Inflammatory macrophage treated with lipopolysaccharide for 1 hour (primary cell): ENCODE measurements at places on chromosomes 6 and 20.
A peak's percentile ranks its signal among the peaks of the same experiment; 100 is the strongest.

DNA sequence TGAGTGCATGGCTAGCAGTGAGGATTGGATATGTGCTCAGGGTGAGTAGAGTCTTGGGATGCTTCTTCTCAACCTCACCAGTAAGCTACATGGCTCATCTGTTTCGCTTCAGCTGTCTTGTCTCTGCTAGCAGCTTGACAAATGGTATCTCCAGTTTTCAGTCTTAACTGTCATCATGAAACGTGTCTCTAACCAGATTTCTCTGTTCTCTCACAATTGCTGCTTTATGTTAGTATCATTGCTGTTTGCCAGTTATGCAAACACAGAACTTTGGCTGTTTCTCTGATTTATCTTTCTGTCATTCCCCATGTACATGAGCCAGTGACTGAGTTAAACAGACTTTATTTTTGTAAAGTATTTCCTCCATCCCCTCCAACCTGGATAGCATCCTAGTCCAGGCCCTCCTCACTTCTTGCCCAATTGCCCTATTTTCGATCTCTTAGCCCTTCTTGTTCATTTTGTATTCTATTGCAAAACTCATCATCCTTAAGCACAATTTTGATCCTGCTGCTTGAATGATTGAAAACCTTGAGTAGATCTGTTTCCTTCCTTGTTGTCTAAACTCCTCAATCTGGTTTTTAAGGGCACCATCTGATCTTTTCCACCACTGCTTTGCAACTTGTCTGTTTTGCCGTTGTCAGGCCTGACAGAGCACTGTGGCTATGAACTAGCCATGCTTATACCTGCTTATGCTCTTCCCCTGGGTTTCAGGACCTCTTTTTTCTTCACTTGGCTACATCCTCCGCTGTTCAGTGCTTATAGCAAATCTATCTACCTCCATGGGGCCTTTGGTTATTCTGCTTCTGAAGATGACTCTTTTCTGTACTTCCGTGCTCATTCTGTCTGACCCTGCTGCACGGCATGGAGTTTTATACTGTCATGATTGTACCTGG lies 37.7 kb upstream of the ADIG start:
- DNase-seq = no peak

DNA sequence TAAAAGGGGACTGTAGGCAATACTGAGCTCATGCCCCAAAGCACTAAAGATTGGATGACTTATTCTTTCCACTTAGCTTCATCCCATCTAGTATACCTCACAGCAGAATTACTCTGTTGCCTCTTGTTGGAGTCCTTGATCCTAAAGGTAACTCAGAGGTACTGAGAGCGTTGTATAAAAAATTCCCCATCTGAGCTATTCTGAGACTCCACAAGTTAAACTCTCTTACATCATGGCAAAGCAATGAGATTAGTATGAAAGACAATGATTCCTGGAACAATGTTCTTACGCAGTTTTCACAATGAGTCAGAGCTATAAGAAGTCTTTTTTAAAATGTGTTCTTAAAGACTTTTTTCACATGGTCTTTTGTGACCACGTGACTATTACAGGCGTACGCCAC lies 370.1 kb downstream of the ADGRB3 start:
- DNase-seq = no peak

DNA sequence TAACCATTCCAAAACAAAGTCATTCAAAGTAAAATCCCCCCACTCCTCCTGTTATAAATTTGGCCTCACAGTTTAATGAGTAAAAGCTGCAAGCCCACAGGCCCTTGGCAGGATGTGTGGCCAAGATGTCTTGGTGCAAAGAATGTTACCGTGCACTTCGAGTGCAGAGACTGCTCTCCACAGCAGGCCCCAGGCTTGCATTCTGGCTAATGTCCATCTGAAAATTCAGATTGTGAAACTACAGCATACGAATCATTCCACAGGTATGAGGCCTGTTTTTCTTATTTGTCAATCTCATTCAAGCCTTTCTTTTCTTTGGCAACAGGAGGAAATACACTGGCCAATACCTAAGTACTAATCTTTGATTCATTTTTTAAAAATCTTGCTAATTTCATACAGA lies 7.1 kb downstream of the RPS6KA2 start:
- DNase-seq = no peak

DNA sequence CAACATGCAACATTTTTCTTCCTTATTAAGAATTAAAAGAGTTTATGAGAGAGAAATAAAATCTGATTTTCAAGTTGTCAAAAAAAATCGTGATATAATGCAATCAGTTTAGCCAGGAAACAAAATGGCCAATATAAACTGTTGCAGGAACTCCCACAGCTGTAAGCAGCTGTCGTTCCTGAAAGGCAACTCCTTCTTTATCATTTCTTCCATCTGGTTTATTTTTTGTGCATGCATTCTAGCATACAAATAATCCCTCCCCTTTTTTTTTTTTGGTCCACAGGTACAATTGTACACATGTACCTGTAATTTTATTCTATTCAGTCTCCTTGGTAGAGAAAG lies 19.7 kb downstream of the TRAF3IP2 start:
- DNase-seq = no peak

- no peak for DNase-seq
These were observed 105.1 kb downstream of the MMS22L start for GRCh38 chr6:97177905-97178304.

DNA sequence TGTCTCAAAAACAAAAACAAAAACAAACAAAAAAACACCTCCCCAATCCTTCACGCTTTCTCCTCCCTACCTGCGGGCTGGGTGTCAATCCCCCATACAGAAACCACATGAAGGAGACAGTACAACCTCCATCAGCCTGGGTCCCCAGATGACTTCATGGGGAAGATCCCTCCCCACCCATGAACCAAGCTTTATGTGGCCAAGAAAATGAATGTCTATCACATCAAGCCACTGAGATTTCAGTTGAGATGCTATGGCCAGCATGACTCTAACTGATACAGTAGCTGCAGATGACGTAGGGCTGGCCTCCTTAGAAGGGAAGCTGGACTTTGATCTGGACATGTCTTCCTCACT lies 21.2 kb upstream of the BNIP5 start:
- no peak for DNase-seq

DNA sequence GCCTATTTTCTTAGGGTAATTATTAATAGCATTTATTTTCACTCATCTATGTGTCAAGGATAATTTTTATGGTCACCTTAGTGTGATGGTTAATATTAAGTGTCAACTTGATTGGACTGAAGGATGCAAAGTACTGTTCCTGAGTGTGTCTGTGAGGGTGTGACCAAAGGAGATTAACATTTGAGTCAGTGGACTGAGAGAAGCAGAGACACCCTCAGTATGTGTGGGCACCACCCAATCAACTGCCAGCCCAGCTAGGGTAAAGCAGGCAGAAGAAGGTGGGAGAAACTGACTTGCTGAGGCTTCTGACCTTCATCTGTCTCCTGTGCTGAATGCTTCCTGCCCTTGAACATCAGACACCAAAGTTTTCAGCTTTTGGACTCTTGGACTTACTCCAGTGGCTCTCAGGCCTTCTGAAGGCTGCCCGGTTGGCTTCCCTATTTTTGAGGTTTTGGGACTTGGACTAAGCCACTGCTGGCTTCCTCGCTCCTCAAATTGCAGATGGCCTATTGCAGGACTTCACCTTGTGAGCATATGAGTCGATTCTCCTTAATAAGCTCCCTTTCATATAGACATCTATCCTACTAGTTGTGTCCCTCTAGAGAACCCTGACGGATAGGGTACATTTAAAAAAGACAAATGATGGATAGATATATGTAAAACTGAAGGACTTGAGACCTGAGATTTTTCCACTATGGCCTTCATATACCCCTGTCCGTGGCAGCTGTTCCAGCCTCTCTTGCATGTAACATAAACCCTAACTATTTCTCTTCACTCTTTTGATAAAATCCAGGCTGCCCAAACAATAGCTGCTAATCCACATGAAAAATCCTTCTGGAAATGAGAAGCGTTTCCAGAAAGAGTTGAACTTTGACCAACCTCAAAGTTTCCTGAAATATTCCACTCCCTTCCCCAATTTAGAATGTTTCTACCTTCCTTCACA lies 62.1 kb upstream of the RGS17 start:
- no peak for DNase-seq

DNA sequence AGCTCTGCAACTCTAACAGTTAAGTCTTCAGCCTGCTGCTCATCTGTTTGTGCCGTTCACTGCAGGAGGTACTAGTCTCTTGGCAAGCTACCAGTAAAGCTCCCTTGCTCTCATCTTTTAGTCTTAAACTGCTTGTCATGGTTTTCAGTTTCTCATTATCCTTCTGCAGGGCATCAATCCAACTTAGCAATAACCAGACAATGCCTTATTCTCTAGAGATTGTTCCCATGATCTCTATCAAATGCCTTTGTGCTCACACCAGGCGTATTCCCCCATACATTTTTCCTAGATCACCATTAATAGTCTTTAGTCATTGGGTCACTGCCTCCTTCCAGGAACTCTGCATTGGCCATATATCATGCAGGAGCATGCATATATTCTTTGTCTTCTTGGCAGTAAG lies 171.3 kb downstream of the GRM1 start:
- no peak for DNase-seq

DNA sequence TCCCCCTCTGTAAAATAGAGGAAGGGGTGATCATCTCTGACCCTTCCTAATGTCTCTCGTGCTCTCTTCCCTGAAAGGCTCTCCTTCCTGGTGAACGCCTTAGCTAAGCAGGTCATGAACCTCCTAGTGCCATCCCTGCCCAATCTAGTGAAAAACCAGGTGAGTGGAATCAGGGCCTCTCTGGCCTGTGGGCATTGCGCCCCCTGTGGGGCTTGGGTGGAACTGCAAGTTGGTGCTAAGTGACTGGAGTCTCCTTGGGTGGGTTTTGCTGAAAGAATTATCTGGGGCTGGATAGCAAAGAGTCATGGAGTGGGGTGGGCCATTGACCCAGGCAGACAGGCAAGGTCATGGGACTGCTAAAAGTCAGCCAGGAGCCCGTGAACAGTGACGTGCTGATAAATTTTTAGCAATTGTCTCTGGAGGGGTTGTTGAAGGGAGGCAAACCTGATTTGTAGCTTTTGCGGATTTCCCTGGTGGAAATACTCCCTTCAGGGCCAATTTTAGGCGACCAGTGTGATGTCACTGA lies 8.9 kb downstream of the BPIFB1 start:
- DNase-seq = peak; percentile 83

DNA sequence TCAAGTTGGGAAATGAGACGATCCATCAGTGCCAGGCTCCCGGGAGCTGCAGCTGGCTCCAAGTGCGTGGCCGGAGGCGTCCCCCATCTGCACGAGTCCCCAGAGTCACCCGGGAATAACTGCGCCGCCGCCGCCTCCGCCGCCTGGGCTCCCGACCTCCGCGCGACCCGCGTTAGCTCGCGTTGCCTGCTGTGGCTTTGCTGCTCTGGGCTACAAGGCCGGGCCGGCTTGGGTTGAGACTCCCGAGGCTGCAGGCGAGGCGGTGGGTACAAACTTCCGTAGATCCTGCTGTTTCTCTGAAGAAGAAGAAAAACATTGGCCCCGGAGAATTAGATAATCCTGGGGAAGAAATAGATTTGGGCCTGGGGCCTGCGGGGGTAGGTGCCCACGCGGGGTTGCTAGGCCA lies 7.4 kb upstream of the LAMP5 start:
- DNase-seq = no peak

- no peak for DNase-seq
These were observed 12.0 kb upstream of the THBS2 start for GRCh38 chr6:169265486-169266131.

- no peak for DNase-seq
These were observed 55.7 kb downstream of the TRMT11 start for GRCh38 chr6:126042001-126042419.

DNA sequence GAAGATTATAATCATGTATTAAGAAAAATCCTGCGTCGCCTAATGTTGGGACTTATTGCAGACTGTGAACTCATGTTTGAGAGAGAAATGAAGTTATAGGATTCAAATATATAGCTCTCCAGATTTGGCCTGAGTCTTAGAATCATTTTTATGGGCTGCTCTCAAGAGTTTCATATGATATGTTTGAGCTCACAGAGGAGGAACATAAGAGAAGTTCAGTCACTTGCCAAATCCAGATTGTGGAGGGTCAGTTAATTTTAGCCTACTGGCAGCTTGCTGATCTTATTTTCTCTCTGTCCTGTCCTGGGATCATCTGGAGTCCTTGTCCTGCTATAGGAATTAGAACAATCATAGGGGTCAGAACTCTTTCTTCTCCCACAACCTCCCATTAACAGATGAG lies 186.1 kb upstream of the SUPT3H start:
- DNase-seq = no peak

- no peak for DNase-seq
These were observed 60.9 kb downstream of the BCAS4 start for GRCh38 chr20:50855498-50856474.

DNA sequence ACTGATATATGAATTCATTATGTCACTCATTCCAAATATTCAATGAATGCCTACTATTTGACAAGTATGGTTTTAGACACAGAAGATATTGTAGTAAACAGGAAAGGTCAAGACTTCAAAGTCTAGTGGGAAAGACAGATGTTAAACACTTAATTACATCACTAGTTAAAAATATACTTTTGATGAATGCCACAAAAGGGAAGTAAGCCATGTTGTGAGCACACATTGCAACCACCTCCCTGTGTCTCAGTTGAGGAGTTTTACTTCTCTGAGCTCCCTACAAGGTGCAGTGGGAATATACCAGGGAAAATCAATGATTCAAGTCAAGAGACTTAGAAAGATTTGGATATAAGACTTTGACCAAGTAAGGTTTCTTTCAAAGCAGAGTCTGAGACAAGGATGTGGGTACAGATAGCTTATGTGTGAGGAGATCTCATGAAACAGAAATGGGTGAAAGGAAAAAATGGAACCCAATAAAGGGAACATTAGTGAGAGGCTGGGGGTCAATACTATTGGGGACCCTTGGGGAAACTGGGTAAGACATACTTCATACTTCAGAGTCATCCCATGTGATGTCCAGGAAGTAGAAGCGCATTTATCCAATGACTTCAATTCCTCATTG lies 503.7 kb downstream of the KIF16B start:
- DNase-seq = peak; percentile 31

DNA sequence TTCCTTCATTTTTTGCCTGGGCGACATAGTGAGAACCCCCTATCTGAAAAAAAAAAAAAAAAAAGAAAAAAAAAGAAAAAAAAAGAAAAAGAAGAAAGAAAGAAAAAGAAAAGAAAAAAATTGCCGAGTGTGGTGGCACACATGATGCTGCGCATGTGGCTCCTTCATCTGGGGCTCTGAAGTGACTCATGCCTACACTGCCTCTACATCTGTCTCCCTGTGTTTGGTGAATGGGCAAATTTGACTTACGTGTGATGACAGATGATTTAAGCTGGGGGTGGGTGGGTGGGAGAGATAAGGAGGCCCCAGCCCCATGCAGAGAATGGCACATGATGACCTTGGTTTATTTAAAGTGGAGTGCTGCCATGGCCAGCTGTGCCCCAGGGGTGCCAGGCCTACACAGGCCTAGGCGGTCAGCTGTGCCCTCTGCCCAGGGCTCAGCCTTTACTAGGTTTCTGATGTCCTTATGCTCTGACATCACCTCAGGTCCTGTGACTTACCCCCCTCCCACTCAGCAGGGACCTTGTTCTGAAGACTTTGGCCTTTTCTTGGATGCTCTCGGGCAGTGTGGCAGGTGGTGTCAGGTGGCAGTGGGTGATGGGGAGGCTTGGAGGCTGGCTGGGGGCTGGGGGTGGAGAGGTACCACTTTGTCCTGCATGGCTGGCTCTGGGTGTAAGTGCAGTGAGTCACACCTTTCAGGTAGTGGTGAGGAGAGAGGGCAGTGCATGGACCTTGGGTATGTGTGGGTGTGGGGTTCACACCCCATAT lies 41.1 kb downstream of the VEGFA start:
- DNase-seq = no peak
